CD4-positive, alpha-beta T cell treated with Interleukin-17A for 1 hour (primary cell): ENCODE measurements at places on chromosomes 7 and 10.
A peak's percentile ranks its signal among the peaks of the same experiment; 100 is the strongest.

DNA sequence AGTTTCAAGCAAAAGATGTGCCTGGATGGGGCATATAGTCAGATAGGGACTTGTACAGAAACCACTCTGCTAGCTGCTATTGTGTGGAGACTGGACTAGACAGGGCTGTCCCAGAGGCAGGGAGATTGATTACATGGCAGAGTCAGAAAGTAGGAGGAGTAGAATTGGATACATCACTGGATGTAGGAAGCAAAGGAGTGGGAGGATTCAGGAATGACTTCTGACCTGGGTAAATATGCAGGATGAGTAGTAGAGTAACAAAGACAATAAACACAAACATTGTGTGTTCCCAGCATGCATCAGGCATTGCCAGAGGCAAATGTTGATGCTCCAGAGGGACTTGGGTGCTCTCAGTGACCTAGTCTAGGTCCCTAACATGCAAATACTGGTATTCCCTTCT is 30.9 kb upstream of the MAT1A start:
- DNase-seq: no peak

DNA sequence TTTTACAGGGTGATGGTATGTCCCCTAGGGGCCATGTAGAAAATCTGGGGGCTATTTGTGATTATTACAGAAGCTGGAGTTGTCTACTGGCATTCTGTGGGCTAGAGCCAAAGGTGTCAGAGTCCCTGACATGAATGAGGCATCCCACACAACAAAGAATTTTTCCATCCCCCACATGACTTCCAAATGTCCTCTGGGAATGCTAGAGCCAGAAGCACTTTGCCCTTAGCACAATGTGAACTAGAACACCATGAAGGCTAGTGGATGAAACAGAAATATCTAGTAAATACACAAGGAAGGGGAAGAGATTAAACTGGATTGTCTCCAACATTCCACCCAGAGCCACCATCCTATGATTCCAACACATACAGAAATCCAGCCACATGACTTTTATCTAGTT is 46.9 kb downstream of the FAM13C start:
- DNase-seq: no peak

DNA sequence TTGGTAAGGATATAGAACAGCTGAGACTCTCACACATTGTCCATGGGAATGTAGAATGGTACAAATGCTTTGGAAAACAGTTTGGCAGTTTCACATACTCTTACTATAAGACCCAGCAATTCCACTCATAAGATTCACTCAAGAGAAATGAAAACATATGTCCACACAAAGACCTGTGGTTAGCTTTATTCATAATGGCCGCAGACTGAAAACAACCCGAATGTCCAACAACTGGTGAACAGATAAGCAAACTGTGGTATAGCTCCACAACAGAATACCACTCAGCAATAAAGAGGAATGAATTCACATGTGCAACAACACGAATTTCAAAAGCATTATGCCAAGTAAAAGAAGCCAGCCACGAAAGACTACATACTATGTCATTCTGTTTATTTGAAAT is 33.5 kb upstream of the CUL1 start:
- DNase-seq: no peak

DNA sequence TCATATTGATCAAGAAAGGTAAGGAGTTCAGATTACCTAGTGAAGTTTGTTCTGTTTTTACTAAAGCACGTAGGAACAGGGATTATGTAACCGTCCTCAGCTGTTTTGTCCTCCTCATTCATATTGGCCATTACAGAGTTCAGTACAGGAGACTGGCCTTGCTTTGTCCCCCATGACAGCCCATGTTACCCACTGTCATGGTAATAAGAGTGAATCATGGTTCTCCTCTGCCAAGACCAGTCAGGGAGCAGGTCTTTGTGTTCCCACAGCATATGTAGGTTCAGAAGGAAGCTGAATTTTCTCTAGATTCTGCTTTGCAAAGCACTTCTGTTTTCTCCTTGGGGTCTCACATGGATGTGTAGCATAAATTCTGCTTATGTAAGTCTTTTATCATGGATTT is 106.2 kb upstream of the GPR141 start:
- no peak for DNase-seq

DNA sequence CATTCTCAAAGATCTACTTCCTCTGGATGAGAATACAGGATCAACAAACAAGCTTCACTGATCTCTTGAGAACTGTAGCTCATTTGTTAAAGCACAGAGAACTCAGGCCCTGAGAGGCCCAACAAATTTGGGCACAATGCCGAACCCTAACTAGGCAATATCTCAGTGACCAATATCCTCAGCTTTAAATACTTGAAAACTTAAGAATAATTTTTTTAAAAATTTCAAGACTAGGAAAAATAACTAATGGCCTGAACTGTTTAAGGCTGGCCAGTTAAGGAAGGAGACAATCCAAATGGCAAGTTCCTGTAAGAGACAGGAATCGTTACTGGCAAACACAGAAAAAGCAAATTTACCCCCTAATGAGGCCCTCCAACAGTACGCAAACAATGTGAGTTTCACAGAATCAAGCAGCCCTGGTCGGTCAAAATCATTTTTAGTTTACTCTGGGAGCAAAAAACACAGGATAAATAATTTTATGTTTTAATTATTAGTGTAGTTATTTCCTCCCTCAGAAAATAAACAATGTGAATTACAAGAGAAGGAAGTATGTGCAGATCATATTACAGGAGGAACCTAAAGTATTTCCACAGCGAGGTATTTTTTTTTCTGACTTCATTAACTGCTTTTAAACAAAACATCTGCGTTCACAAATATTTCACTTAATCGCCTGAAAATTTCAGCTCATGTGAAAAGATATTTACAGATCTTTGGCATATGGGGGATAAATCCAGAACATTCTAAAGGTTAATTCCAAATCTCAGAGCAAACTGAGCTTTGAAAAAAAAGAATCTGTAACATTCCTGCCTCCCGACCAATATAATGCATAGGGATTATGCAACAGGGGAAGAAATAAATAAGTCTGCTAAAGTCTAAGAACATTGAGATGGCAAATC is 39.5 kb downstream of the NT5C2 start:
- no peak for DNase-seq

- DNase-seq: no peak
These were observed 41.3 kb upstream of the GGCT start for GRCh38 chr7:30545791-30546555.

DNA sequence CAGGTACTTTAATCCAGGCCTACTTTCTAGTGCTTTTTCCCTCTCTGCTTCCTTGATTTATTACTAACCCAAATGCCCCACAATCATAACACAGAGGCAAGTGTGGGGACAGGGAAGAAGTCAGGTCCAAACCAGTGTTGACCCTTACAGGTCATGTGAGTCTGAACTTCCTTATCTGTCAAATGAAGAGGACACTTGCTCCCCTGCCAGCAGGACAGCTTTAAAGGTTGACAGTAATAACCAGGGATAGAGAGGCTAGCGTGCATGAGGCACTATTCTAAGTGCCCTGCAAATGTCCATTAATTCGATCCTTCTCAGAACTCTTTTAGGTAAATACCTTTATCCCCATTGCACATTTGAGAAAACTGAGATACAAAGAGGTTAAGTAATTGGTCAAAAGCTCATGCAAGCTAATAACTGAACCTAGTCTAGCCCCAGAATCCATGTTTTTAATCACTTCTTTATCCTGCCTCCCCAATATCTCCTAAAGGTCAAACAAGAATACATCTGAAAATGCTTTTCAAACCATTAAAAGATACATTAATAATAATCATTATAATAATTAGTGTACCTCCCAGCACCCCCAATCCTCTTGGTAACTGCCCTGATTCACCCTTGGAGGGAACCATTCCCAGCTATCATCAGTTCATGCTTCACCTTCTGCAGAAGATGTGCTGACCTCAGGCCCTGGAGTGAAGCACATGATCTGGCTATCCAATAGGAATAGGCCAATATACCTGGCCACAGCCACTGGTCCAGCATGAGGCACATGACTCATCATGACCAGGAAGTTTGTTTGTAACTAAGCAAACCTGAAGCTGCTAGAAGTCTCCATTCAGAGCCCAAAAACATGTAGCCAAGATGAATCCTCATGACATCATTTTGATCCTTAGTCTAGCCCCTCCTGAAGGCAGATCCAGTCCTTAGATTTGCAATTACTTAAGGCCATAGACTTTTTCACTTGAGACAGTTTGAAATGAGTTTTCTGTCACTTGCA is 40.7 kb downstream of the SGMS1 start:
- DNase-seq: no peak

DNA sequence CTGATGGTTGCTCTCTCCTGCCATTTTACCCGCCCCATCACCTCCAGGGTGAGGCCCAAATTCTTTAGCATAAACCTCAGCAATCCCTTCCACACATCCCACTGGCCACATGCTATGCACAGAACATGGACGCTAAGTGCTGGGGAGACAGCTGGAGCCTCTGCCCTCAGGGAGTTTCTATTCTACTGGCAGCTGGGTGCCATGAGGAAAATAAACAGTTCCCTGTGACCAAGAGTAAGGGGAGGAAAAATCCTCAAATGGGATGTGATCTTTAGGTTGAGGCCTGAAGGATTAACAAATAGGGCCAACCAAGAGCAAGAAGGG is 1.2 kb downstream of the PARP12 start:
- DNase-seq: no peak

- no peak for DNase-seq
These were observed 168.0 kb downstream of the ZNF438 start for GRCh38 chr10:30863516-30864210.

- peak; percentile 28 for DNase-seq
These were observed 3.4 kb downstream of the LRRC27 start for GRCh38 chr10:132335189-132336063.

DNA sequence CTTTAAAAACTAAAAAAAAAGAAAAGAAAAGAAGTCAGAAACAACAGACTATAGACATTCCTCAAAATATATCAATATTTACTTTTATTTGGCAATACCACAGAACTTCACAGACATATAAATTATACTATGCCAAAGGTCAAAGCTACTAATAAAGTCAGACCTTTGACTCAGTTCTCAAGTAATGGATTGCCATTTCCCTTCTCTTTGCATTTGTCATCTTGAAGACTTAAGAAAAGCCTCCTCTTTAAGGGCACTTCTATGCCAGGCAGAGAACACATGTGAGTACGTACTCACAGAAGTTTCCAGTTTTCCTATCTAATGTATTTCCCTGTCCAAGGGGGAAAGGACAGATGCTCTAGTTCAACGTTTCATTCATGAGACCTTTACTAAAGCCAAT is 37.6 kb downstream of the TNPO3 start:
- no peak for DNase-seq

DNA sequence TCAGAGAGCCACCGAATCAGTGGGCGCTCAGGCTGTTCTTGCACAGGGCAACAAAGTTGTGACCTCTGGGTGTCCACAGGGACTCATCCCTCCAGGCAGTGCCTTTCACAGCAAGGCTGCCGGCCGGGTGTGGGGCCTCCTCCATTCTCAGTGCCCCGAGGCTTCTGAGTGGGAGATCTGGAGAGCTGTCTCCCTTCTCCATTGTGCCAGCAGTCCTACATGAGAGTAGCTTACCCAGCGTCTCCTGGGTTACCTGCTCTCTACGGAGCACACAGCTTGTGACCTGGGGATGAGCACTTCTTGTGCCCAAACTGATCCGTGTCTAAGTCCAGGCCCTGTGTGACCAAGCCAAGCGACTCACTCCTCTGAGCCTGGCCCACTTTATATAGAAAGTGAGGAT is 240.9 kb upstream of the GRB10 start:
- DNase-seq: no peak

DNA sequence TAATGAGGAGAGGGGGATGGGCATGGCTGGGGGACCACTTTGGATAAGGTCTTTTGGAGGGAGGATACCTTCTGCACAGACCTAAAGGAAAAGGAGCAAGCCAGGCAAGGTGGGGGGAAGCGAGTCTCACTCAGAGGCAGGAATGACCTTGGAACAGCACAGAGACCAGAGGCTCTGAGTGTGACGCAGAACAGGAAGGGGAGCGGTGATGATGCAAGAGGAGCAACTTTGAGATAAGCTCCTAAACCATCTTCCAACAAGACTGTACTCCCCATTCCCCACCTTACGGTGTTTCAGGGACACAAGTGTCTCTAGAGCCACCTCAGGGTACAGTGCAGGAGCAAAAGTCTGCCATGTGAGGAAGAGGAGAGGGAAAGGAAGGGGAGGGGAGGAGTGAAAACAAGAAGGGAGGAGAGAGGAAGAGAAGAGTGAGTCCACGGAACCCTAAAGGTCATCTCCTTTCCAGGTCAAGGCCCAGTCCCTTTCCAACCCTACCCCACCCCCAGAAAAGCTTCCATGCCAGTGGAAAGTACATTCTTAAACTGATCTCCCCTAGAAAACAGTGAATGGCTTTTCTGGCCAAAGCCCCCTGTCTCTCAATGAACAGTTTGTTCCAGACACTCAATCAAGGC is 54.1 kb downstream of the JAZF1 start:
- no peak for DNase-seq

- no peak for DNase-seq
These were observed 55.2 kb downstream of the PWWP2B start for GRCh38 chr10:132452216-132452650.

DNA sequence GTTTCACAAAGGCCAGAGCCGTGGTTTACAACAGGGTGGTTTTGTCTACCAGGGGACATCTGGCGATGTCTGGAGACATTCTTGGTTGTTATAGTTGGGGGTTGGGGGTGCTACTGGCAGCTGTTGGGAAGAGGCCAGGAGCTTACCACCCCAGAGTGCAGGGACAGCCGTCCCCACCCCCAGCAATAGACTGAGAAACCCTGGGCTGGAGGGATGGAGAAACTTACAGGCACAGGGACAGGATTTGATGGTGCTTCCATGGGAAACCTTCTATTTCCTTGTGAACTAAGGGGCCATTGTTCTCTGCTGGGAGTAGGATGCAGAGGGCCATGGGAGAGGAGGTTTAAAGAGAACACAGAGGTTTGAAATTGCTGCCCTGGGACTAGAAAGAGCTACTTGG is 10.9 kb downstream of the ADCK2 start:
- DNase-seq: no peak

DNA sequence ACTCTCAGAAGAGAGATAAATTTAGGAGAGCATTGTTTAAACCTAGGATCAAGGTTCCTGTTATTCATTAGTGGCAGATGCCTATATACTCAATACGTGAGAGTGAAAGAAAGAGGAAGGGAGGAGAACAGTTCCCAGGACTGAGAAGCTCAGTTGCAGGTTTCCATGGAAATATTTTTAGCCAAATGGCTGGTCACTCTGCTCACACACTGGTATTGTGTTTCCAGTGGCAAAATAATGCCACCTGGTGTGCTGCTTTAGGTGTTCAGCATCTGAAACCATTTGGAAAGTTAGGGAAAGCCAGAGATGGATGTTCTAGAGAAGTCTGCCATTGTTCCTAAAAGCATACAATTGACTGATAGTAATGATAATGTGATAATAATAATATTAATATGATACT is 827.7 kb downstream of the SORCS3 start:
- DNase-seq: no peak

- no peak for DNase-seq
These were observed 212.0 kb downstream of the TSPAN12 start for GRCh38 chr7:120645966-120646365.

GRCh38 chr10:71217266-71218045 is 5.1 kb downstream of the UNC5B start:
- no peak for DNase-seq

DNA sequence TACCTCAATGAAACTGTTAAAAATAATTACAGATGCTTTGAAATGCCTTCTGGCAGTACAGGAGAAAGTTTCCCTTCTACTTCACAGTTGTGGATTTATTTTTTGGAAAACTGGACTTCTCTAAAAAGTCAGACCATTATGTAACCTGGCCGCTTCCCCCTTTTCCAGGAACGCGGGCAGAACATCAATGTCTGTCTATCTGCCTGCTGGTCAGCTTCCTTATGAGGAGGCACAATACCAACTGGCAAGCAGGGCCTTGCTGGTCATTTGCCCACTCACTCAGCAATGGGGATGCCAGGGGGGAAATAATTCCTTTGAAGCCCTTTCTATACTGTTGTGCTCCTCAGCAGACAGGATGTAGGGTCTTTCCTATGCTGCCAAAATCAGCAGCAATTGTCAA is 22.5 kb upstream of the ADRB1 start:
- DNase-seq: no peak
